Smooth muscle cell of the pulmonary artery (primary cell): ENCODE measurements at places on chromosomes 12 and 14. TPM values are rescaled to one million over a fixed set of nuclear protein-coding genes. Genes with fewer than 3 reads are reported as not detected.

Gene MOAP1
- total RNA-seq: 18.8 and 23.8 TPM in 2 replicates

Gene KLRF1
- not detected in 2 replicates for total RNA-seq

Gene KRT72
- total RNA-seq: not detected in 2 replicates

Gene GYS2
- total RNA-seq: 0.03 TPM in 1 of 2 replicates, not detected in the other

Gene ITGB7
- total RNA-seq: 0.40 and 0.52 TPM in 2 replicates

Gene NEDD8
- total RNA-seq: 122 and 125 TPM in 2 replicates
